ENCODE measurements at places on chromosomes 12 and 14. TPM values are rescaled to one million over a fixed set of nuclear protein-coding genes. Genes with fewer than 3 reads are reported as not detected.
A peak's percentile ranks its signal among the peaks of the same experiment; 100 is the strongest.

- H3K27ac ChIP-seq = no peak overlapping the region
- no peak overlapping the region for H3K4me3 ChIP-seq
- no peaks in the 10 kb centered on the region for H3K27me3 ChIP-seq
- peaks cover 40% of the 10 kb centered on the region for H3K4me1 ChIP-seq
Measured at GRCh38 chr12:121796855-121797751, 3.6 kb upstream of the RHOF start.

- peaks cover 8% of the 10 kb centered on the region for H3K4me1 ChIP-seq
- H3K36me3 ChIP-seq = peaks cover 27% of the 10 kb centered on the region
- no peak overlapping the region for H3K27ac ChIP-seq
- no peak for DNase-seq
- no peaks in the 10 kb centered on the region for H3K27me3 ChIP-seq
Measured at GRCh38 chr12:113863455-113863845, 102.7 kb downstream of the RBM19 start.

GRCh38 chr12:13465635-13466034, 269.1 kb downstream of the EMP1 start:
- H3K27me3 ChIP-seq = peaks cover 8% of the 10 kb centered on the region
- H3K27ac ChIP-seq = no peak overlapping the region
- H3K36me3 ChIP-seq = no peaks in the 10 kb centered on the region
- H3K4me3 ChIP-seq = no peak overlapping the region

DNA sequence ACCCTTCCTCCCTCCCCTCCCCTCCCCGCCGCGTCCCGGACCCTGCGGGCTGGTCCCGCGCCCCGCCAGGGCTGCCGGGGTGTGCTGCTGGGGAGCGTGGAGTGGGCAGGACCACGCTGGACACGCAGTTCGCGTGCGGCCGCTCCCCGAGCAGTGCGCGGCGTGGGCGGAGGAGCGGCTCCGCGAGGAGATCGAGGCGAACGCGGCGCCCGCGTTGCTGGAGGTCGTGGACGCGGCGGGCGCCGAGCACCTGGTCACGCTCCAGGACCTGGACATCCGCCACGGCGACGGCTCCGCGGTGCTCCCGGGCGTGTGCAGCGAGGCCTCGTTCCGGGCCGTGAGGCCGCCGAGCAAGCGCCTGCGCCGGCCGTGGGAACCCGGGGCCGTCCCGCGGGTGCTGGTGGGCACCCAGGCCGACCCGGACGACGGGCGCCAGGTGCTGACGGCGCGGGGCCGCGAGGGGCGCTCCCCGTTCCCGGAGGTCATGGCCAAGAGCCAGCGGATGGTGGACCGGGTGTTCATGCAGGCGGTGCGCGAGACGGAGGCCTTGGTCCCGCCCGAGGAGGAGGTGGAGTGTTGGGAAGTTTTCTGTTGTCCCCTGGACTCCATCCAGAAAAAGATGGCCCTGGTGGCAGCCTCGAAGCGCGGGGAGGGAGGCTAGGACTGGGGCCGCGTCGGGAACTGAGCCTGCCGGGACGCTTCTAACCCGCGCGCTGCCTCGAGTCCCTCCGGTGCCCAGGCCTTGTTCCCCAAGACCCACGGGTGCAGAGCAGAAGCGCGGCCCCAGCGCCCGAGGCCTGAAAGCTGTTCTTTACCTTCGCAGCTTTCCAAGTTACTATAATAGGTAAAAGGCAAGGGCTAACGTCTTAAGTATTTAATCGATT, 54.7 kb upstream of the EIF5 start:
- peaks cover 65% of the 10 kb centered on the region for H3K27me3 ChIP-seq
- H3K27ac ChIP-seq = no peak overlapping the region
- no peaks in the 10 kb centered on the region for H3K36me3 ChIP-seq
- H3K4me3 ChIP-seq = peak overlapping the region; percentile 53
- peaks cover 13% of the 10 kb centered on the region for H3K4me1 ChIP-seq

DNA sequence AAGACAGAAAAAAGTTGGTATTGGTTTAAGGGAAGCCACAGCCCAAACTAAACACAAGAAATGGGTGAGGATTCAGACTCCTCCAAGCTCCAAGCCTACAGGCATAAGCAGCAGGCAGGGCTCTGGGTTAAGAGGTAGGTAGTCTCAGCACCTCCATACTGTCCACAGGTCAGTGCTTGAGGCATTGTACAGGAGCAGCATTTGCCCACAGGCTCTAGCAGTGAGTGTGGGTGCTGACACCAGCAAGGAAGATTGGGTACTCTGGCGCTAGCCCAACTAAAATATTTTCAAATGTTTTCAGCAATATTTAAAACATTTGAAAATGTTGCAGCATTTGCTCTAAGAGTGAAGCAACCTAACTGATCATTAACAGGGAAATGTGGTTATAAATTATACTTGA, 33.1 kb downstream of the FERMT2 start:
- DNase-seq = peak; percentile 5
- H3K27me3 ChIP-seq = no peaks in the 10 kb centered on the region
- H3K4me1 ChIP-seq = peaks cover 17% of the 10 kb centered on the region
- no peak overlapping the region for H3K27ac ChIP-seq

GRCh38 chr12:113665457-113665856, 193.8 kb upstream of the LHX5 start:
- H3K27me3 ChIP-seq = peaks cover 26% of the 10 kb centered on the region
- no peak for DNase-seq
- H3K27ac ChIP-seq = no peak overlapping the region

- DNase-seq = no peak
- peaks cover 35% of the 10 kb centered on the region for H3K27me3 ChIP-seq
- H3K4me3 ChIP-seq = no peak overlapping the region
- peaks cover 8% of the 10 kb centered on the region for H3K4me1 ChIP-seq
Measured at GRCh38 chr14:69042787-69043444, 63.8 kb upstream of the ACTN1 start.

GRCh38 chr12:89216211-89216952, 135.9 kb downstream of the DUSP6 start:
- H3K27me3 ChIP-seq = no peaks in the 10 kb centered on the region
- peaks cover 13% of the 10 kb centered on the region for H3K4me1 ChIP-seq
- no peak overlapping the region for H3K4me3 ChIP-seq
- no peak overlapping the region for H3K27ac ChIP-seq

PRKCH gene
- 158 TPM for total RNA-seq

OS9 gene
- total RNA-seq = 60.9 TPM

TSPAN11 gene
- not detected for total RNA-seq

RTL1 gene
- not detected for total RNA-seq

All from activated naive CD4-positive, alpha-beta T cell treated with anti-CD3 and anti-CD28 coated beads for 36 hours (primary cell).